ENCODE measurements at places on chromosomes 7 and 10.

- DNase-seq = peak; percentile 59
Measured at GRCh38 chr7:66697449-66698438, 42.8 kb upstream of the RABGEF1 start.

DNA sequence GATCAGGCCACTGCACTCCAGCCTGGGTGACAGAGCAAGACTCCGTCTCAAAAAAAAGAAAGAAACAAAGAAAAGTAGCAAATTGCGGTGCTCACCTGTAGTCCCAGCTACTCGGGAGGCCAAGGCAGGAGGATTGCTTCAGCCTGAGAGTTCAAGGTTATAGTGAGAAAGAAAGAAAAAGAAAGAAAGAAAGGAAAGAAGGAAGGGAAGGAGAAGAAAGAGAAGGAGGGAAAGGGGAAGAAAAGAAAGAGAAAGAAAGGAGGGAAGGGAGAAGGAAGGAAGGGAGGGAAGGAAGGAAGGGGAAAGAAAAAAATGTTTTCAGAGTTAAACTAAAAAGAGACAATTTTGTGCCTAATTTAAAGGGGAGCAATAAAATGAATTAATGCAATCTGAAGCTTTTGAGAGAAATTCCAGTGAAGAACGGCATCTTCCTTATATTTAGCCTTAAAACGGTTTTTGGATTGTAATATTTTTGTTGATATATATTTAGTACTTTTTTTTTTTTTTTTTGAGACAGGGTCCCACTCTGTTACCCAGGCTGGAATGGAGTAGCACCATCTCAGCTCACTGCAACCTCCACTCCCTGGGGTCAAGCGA lies 47.4 kb upstream of the RSBN1L start:
- no peak for DNase-seq

DNA sequence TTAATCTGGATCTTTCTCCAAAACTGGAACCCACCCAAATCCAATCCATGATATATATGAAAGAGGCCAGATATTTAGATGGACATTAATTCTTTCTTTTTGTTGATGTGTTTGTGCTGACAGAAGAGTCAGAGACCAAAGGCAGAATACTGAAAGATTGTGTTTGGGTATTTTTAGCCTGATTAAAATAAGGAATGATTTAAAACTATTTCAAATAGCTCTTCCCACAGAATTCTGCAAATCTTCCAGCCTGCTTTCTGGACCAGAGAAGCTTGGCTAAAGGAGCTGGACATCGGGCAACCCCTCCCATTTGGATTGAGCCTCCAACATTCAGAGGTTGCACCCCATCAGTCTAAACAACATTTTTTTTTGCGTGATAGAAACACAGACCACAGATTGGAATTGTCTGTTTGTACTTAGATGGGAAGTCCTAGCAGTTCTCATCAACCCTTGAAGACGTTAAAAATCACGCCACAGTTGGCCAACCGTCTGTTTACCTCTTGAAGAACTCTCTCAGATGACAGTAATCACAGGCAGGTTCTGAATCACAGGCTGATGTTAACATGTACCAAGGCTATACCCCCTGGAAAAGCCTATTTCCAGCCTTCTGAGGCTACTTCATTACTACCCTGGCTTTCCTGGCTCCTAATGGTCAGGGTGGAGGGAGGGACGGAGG lies 155.2 kb upstream of the NRP1 start:
- DNase-seq = no peak

- no peak for DNase-seq
Measured at GRCh38 chr10:88592381-88592780, 5.8 kb downstream of the LIPJ start.

DNA sequence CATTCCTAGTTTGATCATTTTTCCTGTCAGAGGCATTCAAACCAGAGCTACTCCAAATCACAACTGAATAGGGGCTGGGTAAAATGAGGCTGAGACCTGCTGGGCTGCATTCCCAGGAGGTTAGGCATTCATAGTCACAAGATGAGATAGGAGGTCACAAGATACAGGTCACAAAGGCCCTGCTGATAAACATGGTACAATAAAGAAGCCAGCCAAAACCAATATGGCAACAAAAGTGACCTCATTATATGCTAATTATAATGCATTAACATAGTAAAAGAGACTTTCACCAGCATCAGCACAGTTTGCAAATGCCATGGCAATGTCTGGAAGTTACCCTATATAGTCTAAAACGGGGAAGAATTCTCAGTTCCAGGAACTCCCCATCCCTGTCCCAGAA lies 37.3 kb downstream of the TWIST1 start:
- no peak for DNase-seq

GRCh38 chr7:27958933-27959548 lies 219.1 kb downstream of the TAX1BP1 start:
- no peak for DNase-seq

DNA sequence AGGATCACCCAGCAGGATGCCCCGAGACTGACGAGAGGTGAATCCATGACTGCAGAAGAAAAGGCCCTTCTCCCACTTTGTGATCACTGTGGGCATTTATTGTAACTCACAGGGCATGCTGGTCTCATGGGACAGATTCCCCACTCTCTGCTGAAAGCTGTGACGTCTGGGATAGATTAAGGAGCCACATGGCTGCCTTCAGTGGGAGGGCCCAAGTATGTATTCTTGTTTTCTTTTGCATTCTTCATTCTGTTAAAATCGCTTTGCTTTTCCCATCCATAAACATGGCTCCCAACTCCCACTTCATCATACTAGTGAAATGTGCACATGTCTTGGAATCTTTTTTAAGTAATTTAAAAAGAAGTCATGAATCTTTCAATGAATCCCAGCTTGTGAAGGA lies 67.2 kb downstream of the FAM107B start:
- peak; percentile 9 for DNase-seq

- DNase-seq = no peak
Measured at GRCh38 chr10:85811405-85811804, 555.2 kb downstream of the GRID1 start.

- peak; percentile 44 for DNase-seq
Measured at GRCh38 chr10:112663234-112664125, 216.5 kb downstream of the VTI1A start.

DNA sequence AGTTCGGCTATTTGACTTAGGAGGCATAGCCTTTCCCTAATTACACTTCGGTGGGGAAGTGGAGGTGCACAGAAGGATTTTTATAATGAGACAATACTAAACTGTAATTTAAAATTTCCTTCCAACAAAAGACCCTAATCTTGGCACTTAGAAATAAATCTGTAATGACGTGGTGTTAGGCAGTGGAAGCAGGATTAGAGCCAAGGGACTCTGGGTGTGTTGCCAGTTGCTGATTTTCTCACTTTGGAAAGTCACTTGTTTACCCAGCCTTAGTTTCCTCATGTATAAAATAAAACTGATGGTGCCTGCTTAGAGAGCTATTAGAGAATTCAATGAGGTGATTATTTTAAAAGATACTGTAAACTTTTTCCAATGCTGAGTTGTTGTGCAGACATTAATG lies 287.2 kb downstream of the AUTS2 start:
- no peak for DNase-seq

- no peak for DNase-seq
Measured at GRCh38 chr10:62182595-62182994, 86.0 kb downstream of the RTKN2 start.

DNA sequence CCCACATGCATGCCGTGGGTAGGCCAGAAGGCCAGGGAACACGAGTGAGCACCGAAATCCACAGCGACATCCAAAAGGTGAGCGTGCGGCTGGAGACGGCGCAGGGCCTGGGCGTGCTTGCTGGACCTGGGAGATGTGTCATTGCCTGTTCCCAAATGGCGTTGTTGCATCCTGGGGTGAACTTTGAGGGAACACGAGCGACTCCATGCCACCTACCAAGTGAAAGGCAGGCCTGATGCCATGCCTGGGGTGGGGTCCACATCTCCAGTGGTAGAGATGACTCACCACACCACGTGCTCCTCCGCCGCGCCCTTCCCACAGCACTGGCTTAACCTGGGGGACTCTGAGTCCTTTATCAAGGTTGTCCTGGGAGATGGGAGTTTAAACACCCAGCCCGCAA lies 24.7 kb upstream of the VIPR2 start:
- no peak for DNase-seq

DNA sequence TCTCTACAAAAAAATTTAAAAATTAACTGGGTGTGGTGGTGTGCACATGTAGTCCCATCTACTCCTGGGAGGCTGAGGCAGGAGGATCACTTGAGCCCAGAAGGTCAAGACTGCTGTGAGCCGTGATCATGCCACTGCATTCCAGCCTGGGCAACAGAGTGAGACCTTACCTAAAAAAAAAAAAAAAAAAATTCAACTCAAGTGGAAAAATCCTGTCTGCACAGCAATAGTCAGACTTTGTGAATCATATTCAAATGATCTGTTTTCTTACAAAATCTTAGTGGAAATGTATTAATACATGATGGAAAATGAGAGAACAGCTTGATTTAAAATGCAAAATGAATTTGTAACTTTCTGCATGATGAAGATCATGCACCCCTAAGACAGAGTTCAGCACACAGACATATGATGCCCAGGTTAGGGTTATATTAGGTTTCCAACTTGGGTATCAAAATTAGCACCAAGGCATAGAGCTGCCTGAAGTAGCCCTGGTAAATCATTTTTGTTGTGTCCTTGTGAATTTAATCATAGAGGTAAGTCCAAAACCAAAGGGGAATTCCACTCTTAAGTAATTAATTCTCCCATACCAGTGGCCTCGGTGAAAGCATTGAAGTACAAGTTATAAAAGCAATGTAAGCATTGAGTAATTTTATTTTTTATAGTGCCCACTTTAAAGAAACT lies 93.8 kb downstream of the ADD3 start:
- DNase-seq = no peak

GRCh38 chr7:35894721-35895120 lies 93.9 kb downstream of the SEPTIN7 start:
- no peak for DNase-seq

- no peak for DNase-seq
Measured at GRCh38 chr7:140605337-140605736, 35.3 kb downstream of the DENND2A start.

- peak; percentile 58 for DNase-seq
Measured at GRCh38 chr7:32500922-32501341, 5.6 kb downstream of the AVL9 start.

DNA sequence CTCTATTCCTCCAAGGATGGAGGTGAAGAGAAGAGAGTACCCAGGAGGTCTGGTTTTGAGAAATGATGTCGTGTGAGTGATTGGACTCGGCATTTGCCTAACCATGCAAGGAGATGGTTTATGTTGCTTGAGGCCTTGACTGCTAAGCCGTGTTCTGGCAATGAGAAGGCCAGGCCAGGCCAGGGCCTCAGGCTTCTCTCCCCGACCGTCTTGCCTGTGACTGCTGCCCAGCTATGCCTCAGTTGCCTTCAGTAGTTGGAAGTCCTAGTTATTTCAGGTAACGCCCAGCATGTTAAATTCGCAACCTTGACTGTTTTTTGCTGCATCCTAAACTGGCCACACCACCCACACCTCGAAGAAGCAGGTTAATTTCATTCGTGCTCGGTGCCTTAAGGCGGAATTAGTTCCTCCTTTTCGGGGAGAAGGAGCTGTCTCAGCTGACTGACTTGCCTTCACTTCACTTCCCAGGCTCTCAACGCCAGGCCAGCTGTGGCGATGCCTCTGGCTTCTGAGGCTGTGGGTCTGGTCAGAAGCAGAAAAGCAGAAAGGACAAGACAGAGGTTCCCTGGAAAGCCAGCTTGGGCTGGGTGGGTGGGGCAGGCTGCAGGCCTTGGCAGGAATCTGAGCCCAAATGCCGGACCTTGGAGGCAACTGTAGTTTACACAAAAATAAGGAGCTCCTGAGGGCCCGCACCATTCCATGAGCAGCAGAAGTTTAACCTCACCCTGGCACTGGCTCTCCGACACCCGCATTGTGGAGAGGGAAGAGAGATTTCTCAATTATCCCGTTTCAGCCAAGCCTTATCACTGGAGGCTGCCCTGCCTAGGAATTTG lies 61.9 kb upstream of the SAMD8 start:
- no peak for DNase-seq

DNA sequence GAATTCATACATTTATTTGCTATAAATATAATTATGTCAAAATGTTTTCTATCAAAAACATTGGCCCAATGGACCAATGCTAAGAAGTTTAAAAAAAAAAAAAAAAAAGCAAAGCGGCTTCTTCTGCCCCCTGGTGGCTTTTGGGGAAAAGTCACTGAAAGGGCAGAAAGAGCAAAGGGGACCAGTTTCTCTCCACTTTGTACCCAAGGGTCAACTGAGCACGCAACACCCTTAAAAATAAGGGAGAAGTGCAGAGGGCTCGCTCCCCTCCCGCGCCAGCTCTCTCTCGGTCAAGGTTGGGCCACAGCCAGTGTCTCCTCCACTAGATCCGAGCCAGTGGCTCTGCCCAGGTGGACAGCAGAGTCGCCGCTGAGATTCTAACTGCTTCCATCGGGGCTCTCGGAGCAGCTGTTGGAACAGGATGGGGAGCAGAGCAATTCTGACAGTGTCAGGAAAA lies 136.4 kb upstream of the FGFR2 start:
- peak; percentile 27 for DNase-seq

- DNase-seq = no peak
Measured at GRCh38 chr10:86064931-86065662, 301.5 kb downstream of the GRID1 start.

- DNase-seq = no peak
Measured at GRCh38 chr7:154841731-154842331, 161.1 kb downstream of the PAXIP1 start.

- DNase-seq = no peak
Measured at GRCh38 chr7:3312583-3312982, 11.5 kb downstream of the SDK1 start.

- no peak for DNase-seq
Measured at GRCh38 chr7:7820409-7820808, 102.0 kb upstream of the RPA3 start.

DNA sequence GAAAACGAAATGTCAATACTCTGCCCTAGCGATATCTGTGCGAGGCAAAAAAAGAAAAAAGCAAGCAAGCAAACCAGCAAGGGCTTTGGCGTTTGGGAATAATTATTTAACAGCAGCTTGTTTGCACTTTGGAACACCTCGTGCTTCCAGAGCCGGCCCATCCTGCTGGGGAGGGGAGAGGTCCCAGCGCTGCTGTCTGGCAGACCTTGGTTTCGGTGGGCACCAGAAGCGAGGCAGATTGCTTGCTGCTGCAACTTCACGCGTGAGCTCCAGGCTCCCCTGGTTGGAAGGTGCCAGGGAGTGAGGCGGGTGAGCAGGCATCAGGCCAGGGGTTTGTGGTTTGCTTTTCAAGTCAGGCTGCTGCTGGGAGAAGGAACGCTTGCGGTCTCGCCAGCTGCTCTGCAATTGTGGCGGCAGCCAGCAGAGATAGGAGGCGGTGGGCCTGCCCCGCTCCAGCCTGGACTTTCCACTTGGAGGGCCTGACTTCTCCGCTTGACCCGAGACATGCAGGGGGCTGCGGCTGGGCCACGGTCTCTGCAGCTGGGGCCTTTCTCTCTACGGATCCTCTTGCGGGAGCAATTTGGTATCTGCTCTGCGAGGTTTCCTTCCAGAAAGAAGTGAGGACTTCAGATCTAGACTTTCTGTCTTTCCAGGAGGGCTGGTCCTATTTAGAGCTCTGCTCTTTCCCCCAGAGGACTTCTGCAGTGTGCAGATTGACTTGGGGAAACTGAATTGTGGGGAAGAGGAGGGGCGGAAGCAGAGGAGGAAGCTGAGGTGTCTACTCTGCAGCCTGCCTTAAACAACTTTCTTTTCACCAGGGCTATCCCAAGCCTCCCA lies 131.4 kb downstream of the PRPF18 start:
- DNase-seq = peak; percentile 92

Measured in fibroblast of pulmonary artery (primary cell).